Karpas-422 (cell line): ENCODE measurements at places on chromosomes 3 and 15. TPM values are rescaled to one million over a fixed set of nuclear protein-coding genes. Genes with fewer than 3 reads are reported as not detected.

The RTP4 gene
- 1.8 and 3.4 TPM in 2 replicates for total RNA-seq

The ADGRG7 gene
- total RNA-seq = not detected in 2 replicates

The EPHB1 gene
- 24.1 and 24.3 TPM in 2 replicates for total RNA-seq

The CPEB1 gene
- not detected in 2 replicates for total RNA-seq

The KCNAB1 gene
- total RNA-seq = not detected in 2 replicates
